ENCODE measurements at places on chromosomes 6 and 20. TPM values are rescaled to one million over a fixed set of nuclear protein-coding genes. Genes with fewer than 3 reads are reported as not detected.

ZNF512B gene
- polyA plus RNA-seq, result 15.2 TPM

MYLK2 gene
- polyA plus RNA-seq, result 1.5 TPM

HLA-DPB1 gene
- 32.1 TPM for polyA plus RNA-seq

SLC17A9 gene
- 0.20 TPM for polyA plus RNA-seq

CCM2L gene
- 6.7 TPM for polyA plus RNA-seq

JPH2 gene
- 0.58 TPM for polyA plus RNA-seq

THBS2 gene
- 12.9 TPM for polyA plus RNA-seq

TGM3 gene
- polyA plus RNA-seq, result 0.24 TPM

QRSL1 gene
- 14.3 TPM for polyA plus RNA-seq

Data from brain (organoid and tissue), 16 donors.